ENCODE measurements at places on chromosomes 6 and 20.

GRCh38 chr6:44920952-44921491 is 407.1 kb upstream of the RUNX2 start:
- no peak for DNase-seq

GRCh38 chr6:12345694-12346058 is 55.5 kb downstream of the EDN1 start:
- no peak for DNase-seq

- no peak for DNase-seq
Observed at GRCh38 chr6:140388192-140388802, 1013.8 kb upstream of the CITED2 start.

DNA sequence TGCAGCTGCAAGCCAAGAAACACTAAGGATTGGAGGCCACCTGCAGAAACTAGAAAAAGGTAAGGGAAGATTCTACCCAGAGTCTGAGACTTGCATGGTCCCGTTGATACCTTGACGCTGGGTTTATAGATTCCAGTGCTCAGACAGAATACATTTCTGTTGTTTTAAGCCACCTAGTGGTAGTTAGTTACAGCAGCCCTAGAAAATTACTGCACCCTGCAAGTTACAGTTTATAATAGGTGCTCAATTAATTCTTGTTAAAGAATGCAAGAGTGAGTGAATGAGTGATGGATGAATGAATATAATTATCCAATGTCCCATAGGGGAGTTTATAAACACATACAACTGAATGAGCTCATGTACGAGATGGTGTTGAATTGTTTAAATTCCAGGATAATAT is 453.1 kb upstream of the SLC35B3 start:
- DNase-seq: no peak

All from GM06990 (cell line).